ENCODE measurements at places on chromosomes 12 and 14.

- DNase-seq = no peak
These were observed 268.2 kb downstream of the DPF3 start for GRCh38 chr14:72625689-72626088.

DNA sequence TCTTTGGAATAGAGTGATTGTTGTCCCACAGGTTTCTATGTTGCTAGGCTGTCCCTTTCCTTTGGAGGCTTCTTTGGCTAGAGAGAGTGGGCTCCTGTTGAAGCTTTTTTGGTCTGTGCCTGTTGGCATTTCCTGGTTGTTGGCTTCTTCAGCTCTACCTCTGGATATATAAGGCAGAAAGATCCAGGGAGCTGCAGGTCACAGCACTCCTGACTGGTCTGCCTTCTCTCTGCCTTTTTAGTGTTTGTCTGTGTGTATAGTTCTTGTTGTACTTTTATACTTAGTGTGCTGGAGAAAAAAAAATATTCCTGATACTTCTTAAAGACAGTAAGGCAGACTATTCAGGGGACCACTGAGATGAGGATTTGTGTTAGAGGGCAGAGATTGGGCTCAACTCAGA, 202.7 kb downstream of the FBXL14 start:
- no peak for DNase-seq

GRCh38 chr12:132175496-132176384, 31.5 kb downstream of the NOC4L start:
- DNase-seq = no peak

GRCh38 chr12:107379852-107380567, 286.7 kb upstream of the CRY1 start:
- no peak for DNase-seq

DNA sequence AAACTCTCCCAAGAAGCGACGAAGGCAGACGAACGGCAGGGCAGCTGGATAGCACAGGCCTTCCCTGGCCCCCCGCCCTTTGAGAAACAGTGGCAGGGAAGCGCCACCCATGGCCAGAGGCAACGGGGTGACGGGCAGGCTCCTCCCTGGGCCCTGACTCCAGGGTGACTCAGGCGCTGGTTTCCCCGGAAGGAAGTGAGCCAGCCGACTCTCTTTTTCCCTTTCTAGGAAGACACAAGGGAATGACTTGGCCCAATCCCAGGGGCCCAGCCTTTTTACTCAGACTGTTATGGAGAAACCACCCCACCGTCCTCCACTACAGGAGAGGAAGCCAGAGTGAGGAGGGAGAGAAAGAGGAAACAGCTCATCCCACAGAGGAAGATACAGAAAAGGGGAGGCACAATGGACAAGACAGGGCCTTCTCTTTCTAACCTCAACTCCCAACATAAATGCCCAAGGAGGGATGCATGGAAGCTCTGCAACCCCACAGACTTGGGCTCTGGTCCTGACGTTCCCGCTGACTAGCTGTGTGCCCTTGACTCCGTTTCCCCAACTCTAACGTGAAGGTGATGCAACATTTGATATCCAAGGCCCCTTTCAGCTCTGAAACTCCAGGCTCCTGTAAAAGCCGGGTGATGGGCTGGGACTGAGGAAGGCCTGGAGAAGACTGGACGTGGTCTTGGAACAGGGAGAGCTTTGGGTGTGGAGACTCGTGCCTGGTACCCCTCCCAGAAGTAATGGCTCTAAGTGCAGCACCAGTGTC, 27.9 kb downstream of the ACTN1 start:
- no peak for DNase-seq

DNA sequence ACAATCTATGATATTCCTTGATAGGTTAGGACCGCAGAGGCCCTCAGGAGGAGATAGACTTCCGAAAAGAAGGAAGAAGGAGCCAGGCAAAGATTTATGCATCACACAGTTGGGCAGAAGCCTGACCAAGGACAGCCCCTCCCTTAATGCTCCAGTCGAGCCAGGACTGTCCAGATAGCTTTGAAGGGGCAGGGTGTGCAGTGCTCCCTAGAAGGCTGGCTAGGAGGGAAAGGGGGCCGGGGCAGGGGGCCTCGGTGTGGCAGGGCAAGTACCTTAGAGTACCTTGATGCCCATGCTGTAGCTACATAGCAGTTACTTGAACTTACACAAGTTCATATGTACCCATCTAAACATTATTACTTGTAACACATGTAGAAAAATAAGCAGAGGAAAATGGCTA, 94.7 kb upstream of the NOS1 start:
- no peak for DNase-seq

DNA sequence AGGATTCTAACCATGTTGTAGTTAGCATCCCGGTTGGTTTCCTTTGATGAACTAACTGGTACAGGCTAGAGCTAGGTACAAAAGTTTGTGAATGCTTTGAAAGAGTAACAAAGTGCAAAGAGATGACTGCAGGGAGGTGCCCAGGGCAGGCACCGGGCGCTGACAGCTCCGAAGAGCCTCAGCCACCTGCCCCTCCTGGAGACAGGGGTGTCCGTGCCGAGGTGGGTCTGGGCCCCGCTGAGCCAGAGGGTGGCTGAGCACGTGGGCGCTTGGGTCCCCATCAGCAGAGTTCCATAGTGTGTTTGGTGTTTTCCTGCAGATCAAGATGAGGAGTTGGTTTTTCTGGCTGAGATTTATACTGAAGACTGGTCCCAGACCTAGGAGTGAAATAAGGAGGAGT, 19.9 kb downstream of the PRKAB1 start:
- no peak for DNase-seq

GRCh38 chr12:118098401-118098800, 5.4 kb downstream of the VSIG10 start:
- DNase-seq = no peak

DNA sequence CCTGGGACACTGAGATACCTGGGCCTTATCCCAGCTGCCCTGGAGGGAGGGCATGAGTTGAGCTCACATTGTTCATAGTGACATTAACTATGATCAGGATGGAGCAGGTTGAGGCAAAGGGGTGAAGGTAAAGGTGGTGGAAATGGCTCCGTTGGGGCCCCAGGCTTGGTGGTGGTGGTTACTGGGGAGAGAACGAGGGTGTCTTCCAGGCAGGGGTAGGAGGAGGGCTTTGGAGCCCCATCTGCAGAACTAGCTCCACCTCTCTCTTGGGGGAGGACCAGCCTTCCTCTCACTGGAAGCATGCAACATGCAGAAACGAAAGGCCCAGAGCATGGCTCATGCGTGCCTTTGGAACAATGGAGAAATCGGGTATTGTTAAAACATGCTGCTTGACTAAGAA, 217.0 kb downstream of the SLC41A2 start:
- DNase-seq = no peak

- DNase-seq = no peak
These were observed 94.7 kb upstream of the PWP1 start for GRCh38 chr12:107590814-107591375.

DNA sequence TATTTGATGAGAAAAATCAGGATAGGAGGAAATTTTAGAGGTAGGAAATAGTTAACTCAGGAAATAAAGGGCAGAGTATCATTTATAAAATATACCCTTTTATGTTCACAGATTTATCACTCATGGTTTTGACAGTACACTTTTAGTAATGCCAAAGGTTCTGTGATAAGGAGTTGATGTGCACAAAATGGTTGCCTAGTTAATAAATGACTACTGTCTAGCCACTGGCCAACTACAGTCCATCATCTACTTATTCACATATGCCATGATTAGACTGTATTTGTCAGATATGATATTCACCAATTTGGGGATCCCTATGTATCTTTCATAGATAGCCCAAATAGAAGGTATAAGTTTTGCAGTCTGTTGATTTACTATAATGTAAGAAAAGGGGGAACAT, 19.2 kb upstream of the GXYLT1 start:
- DNase-seq = no peak

DNA sequence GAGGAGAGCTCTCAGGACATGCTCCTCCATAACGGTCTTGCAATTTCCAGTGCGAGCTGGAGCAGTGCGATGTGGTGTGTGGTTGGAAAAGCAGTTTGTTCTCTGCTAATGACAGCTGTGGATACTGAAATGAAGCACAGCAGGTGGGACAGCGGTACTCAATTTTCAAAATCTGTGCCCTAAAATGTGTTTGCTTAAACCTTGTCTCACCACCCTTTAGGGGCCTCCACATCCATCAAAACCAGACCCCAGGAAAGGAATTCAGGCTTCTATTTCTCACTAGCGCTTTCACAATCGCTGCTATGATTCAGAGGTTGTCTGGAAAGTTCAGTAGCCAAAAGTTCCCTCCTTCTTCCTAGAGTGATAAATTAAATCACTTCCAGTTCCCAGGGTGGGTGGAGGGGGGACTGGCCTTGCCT, 440.8 kb downstream of the EGLN3 start:
- no peak for DNase-seq

- DNase-seq = no peak
These were observed 80.8 kb downstream of the LLPH start for GRCh38 chr12:66049538-66050282.

DNA sequence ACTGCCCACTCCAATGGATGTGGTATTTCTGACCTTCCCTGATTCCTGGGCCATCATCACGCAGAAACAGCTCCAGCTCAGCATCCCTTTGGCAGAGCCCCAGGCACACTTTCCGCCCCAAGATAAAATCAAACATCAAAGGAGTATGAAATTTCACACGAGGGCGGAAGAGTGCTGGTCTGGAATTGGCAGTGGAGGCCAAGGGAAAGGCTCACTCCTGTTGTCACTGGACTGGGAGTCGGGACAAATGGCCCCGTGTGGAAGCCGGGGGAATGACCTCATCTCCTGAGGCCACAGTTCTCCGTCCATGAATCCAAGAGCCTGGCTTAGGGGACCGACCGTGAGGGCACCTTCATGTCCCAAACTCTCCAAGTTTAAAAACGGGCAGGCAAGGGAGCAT, 40.9 kb downstream of the FZD10 start:
- DNase-seq = no peak

- DNase-seq = no peak
These were observed 67.1 kb downstream of the CRACR2A start for GRCh38 chr12:3685830-3686229.

DNA sequence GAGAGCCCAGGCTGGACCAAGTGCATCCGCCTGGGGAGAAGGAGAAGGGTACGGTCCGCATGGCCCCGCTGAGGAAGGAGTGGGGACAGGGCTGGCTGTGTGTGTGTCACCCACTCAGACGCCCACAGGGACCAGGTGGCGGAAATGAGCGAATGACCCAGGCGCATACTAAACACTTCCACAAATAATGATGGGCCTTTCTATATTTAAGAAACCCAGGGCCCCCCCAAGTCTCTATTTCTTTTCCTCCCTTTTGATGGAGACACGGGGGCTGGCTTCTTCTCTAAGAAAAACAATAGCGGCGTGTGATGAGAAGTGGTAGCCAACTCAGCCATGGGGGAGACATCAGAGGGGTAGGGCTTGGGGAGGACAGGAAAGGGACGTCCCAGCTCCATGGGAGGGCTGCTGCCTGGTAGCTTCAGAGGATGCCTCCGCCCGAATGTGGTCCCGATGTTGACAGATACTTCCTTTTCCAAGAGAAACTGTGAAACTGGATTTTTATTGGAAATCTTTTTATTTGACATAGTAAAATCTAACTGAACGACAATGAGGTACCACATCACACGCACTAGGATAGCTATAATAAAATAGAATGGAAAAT, 6.3 kb upstream of the MAP1LC3B2 start:
- no peak for DNase-seq

GRCh38 chr12:80226576-80226975, 127.2 kb downstream of the OTOGL start:
- DNase-seq = no peak

- no peak for DNase-seq
These were observed 22.0 kb downstream of the EGLN3 start for GRCh38 chr14:33928895-33929294.

GRCh38 chr14:22838631-22839041, 2.3 kb downstream of the MMP14 start:
- DNase-seq = no peak

DNA sequence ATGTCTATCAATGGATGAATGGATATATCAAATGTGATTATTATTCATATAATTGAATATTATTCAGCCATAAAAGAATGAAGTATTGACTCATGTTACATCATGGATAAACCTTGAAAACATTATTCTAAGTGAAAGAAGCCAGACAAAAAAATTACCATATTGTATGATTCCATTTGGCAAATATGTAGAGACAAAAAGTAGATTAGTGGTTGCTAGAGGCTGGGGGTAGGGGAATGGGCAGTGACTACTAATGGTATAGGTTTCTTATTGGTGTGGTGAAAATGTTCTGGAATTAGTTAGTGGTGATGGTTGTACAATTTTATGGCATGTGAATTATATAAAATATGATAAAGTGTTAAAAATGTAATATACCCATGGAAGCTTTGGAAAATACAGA, 31.8 kb upstream of the GNS start:
- no peak for DNase-seq
